ENCODE measurements at places on chromosomes 2 and 18.

GRCh38 chr2:128735296-128735960, 416.8 kb upstream of the HS6ST1 start:
- DNase-seq, result no peak

DNA sequence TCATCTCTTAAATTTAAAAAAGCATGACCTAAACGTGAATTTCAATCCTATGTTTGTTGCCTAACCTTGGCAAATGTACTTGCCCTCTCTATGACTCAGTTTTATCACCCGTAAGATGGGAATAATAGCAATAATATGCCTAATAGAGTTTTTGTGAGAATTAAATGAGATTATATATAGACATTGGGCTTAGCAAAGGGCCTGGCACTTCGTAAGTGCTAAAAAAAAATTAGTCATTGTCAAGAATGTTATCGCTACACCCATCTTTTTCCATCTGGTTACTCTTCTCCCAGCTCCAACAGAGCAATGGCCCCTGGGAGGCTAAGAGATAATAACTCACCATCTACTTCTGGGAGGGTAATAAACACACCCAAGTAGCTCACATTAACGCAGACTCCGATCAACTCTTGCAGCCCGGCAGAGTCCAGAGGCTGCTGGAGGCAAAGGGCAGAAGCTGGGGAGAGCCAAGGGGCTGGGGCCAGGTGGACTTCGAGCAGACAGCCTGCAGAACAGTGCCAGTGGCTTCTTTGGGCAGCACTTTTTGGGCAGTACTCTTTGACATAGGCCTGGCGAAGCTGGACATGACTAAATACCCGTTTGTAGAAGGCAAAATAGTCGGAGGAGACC, 63.9 kb upstream of the STPG4 start:
- no peak for DNase-seq

DNA sequence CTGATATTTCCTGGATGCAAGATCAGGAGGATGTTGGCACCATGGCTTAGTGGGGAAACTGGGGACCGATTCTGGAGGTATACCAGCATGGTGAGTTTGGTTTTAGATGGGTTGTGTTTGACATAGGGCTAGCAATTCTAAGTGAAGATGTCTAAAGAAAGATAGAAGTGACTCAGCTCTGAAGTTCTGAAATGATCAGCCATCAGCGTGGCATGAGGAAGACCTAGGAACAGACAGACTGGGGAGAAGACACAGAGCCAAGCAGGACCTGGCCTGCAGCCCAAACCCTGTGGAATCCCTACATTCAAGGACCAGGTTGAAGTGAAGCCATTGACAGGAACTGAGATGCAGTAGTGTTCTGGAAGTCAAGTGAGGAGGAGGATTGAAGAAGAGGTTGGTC, 39.8 kb downstream of the HRH4 start:
- no peak for DNase-seq

GRCh38 chr2:11583840-11584524, 50.1 kb downstream of the GREB1 start:
- DNase-seq, result peak; percentile 87

DNA sequence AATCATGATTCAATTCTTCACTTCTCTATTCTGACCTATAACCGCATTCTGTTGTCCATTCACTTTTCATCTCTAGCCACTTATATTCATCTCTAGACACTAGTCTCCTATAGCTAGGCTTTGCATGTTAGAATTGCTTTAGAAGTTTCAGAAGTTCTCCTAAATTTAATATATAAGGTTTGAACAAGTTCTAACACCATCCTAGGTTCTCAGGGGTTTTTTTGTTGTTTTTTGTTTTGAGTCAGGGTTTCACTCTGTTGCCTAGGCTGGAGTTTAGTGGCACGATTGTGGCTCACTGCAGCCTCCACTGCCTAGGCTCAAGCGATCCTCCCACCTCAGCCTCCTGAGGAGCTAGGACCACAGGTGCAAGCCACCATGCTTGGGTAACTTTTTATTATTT, 19.9 kb downstream of the WDSUB1 start:
- DNase-seq, result no peak

DNA sequence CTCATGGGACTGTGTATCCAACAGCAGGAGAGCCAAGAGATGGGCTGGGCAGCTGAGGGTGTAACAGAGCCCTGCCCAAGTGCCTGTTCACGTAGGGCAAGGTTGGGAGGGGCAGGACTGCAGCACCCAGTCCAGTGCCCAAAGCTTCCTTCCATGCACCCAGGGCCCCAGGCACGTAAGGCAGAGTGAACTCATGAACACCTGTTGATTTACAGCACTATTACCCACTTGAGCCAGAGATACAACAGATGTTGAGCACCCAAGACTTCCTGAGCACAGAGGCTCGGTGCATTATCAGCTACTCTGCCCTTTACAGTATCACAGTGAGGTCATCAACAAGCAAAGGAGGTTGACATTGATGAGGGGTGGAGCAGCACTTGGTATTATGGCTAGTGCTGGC, 50.2 kb upstream of the FHL2 start:
- no peak for DNase-seq

- no peak for DNase-seq
These were observed 45.7 kb downstream of the APOB start for GRCh38 chr2:20997953-20998722.

DNA sequence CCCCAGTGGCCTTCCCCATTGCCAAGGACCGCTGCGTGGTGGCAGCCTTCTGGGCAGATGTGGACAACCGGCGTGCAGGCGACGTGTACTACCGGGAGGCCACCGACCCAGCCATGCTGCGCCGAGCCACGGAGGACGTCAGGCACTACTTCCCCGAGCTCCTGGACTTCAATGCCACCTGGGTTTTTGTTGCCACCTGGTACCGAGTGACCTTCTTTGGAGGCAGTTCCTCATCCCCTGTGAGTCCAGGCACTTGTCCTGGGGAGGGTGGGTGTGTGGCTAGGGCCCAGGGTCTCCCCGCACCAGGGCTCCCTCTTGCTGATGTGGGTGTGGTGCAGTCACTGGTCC, 31.9 kb downstream of the SNED1 start:
- no peak for DNase-seq

- no peak for DNase-seq
These were observed 68.5 kb upstream of the NFATC1 start for GRCh38 chr18:79327199-79327721.

DNA sequence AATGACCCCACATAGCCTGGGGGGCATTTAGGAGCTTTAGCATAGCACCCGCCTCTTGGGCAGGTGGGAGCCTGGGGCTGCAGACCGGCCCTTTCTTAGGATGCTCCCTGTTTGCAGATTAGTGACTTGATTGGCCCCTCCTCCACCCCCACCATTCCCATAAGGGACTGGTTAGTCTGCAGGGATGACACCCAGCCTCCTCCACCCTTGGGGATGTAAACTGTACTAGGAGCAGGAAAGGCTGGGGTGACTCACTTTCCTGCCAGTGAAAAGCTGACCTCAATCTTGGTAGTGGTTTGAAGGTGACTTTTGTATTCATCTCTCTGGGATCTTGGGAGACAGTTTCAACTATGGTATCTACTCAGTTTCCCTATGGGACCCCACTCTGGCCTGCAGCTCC, 24.2 kb downstream of the CTIF start:
- no peak for DNase-seq

GRCh38 chr18:45054636-45055035, 373.9 kb downstream of the SETBP1 start:
- DNase-seq, result no peak

DNA sequence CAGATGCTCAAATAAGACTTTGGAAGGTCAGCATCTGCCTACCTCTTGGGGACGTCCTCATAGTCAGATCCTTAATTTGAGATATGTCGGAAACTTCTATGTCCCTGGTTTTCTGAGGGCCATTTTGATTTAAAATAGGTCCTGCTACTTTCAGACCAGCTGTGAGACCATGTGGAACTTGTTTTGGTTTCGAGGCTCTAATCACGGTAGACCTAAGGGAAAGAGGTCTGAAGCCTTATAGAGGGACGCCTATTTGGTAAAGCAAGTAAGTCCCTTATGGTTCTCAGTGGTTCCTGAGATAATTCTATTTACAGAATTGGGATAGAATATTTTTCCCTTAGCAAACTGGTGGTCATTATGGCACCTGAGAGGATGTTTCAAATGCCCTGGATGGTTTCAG, 75.1 kb downstream of the RFTN2 start:
- no peak for DNase-seq

- no peak for DNase-seq
These were observed 141.9 kb downstream of the SUCLG1 start for GRCh38 chr2:84317135-84317534.

GRCh38 chr2:118242216-118242615, 153.9 kb downstream of the INSIG2 start:
- no peak for DNase-seq

GRCh38 chr2:49178656-49179055, 24.3 kb upstream of the FSHR start:
- no peak for DNase-seq

GRCh38 chr2:203687165-203687564, 19.3 kb upstream of the CD28 start:
- no peak for DNase-seq

DNA sequence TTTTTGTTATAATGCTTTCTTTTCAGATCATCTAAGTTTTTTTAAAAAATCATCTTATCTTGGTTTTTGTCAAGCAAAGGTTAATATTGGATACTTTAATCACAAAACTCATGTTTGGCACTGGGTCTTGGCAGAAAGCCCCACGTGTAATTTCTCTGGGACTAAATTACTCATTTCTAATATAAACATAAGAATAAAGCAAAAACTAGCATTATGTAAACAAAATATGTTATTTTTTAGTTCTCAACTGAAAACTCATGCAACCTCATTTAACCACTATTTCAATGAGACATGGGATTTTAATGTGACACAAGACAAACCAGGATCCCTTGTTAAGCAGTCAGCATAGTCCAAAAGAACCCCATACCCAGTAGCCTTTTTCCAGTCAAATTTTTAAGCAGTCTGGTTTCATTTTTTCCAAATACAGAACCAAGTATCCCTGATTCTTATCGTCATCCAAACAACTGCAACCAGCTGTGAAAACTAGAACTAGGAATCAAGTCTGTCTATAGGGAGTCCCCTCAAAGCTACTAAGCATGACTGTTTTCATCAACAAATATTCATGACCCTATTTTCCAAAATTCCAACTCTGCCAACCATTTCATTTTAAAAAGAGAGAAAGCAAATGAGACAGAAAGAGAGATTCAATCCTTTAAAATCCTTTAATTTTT, 27.1 kb downstream of the PID1 start:
- no peak for DNase-seq

GRCh38 chr2:235025800-235026536, 74.2 kb downstream of the SH3BP4 start:
- DNase-seq, result no peak

GRCh38 chr2:3341336-3341735, 36.3 kb downstream of the EIPR1 start:
- DNase-seq, result no peak

- DNase-seq, result no peak
These were observed 60.3 kb upstream of the SCN1A start for GRCh38 chr2:166188084-166188483.

- no peak for DNase-seq
These were observed 443.9 kb upstream of the ZNF804A start for GRCh38 chr2:184154438-184154837.

DNA sequence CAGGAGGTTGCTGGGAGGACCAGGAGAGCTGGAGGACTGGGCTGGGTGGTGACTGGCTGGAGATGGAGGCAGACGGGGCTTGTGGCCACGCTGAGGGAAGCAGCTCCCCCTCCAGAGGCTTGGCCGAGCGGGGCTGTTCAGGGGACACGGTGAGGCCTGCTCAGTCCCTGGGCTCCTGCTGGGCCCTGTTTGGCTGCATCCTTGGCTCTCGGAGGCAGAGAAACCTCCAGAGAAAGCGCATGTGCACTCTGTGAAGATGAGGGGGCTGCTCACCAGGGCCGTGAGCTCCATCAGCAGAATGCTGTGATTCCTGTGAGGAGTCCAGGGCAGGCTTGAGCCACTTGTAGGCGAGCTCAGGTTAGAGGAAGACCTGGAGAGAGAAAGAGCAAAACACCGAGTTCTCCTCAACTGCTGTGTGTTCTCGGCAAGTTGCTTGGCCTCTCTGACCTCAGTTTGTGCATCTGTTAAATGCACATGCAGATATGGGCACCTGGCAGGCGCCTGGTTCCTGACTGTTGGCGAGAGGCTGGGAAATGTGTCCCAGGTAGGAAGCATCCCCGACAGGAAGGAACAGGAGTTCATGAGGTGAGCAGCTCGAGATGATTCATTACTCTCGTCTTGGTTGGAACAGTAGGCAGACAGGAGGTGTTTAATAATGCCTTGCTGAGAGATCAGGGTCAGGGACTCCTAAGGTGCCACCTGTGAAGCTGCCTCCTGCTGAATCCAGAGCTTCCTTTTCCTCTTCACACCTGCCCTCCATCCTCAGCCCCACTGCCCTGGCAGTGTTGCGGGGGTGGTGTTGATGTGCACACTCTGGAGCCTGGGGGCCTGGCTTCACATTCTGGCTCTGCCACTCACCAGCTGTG, 941 bp downstream of the ZAP70 start:
- no peak for DNase-seq

- DNase-seq, result no peak
These were observed 43.7 kb upstream of the SEMA4C start for GRCh38 chr2:96913398-96914202.

DNA sequence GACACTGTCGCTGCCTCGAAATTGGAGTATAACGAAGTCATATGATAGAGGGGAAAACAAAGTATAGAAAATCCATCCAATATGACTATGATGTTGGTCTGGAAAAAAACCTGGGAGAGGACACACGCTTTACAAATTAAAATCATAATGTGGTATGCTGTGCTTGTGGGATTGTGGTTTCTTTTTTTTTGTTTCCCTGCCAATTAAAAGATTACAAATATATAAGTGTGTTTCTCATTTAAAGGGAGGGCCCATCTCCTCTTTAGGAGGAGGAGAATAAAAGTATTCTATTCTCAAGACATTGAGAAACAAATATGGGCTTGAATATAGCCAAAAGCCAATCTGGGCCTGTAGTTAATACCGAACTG, 86.6 kb downstream of the EPHA4 start:
- no peak for DNase-seq

DNA sequence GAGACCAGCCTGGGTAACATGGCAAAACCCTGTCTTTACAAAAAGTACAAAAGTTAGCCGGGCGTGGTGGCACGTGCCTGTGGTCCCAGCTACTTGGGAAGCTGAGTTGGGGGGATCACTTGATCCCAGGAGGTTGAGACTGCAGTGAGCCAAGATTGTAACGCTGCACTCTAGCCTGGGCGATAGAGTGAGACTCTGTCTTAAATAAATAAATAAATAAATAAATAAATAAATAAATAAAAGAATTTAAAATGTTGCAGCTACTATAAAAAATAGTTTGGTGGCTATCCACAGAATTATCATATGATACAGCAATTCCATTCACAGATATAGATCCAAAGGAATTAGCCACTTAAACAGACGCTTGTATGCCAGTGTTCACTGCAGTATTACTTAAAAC, 49.6 kb upstream of the AMMECR1L start:
- DNase-seq, result no peak

GRCh38 chr2:95121093-95121406, 558 bp downstream of the MRPS5 start:
- DNase-seq, result no peak

DNA sequence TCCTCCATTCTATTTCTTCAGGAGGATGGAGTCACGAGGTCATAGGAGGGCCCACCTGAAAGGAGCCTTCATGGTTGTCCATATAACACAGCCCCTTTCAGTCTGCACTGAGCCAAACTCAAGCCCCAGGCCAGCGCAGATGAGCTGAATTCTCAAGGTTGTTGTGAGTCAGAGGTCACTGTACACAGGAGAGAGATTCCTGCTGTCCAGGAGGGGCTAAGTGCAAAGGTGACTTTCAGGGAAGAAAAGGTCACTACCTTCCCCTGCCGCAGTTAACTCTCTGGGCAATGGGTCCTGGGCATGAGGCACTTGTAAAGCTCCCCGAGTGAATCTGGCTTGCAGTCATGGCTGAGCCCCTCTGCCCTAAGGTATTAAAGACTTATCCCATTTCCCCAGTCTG, 150.7 kb downstream of the CTIF start:
- no peak for DNase-seq
